ENCODE measurements at places on chromosomes 12 and 14.

DNA sequence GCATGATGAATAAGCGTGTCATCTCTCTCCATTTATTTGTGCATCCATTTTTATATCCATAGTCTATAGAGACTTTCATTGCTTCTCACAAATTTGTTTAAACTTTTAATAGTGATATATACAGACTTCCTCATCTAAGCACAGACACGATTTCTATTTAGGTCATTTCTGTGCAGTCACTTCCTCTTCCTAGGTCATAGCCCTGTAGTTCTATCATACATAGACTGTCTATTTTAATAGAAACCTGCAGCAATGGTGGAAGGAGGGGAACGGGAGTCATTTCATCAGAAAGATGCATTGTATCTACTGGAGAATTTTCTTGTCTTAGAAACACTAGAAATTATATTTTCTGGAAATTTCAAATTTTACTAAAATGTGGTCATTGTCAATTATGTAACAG is 133.4 kb upstream of the FGD4 start:
- DNase-seq, result no peak
- H3K36me3 ChIP-seq, result no peaks in the 10 kb centered on the region
- H3K4me1 ChIP-seq, result no peaks in the 10 kb centered on the region
- no peak overlapping the region for H3K4me3 ChIP-seq
- no peaks in the 10 kb centered on the region for H3K27me3 ChIP-seq
- no peak overlapping the region for H3K27ac ChIP-seq

GRCh38 chr14:34069854-34070582 is 119.1 kb upstream of the EGLN3 start:
- no peaks in the 10 kb centered on the region for H3K27me3 ChIP-seq
- no peaks in the 10 kb centered on the region for H3K36me3 ChIP-seq
- no peaks in the 10 kb centered on the region for H3K4me1 ChIP-seq
- H3K4me3 ChIP-seq, result no peak overlapping the region
- no peak for DNase-seq

DNA sequence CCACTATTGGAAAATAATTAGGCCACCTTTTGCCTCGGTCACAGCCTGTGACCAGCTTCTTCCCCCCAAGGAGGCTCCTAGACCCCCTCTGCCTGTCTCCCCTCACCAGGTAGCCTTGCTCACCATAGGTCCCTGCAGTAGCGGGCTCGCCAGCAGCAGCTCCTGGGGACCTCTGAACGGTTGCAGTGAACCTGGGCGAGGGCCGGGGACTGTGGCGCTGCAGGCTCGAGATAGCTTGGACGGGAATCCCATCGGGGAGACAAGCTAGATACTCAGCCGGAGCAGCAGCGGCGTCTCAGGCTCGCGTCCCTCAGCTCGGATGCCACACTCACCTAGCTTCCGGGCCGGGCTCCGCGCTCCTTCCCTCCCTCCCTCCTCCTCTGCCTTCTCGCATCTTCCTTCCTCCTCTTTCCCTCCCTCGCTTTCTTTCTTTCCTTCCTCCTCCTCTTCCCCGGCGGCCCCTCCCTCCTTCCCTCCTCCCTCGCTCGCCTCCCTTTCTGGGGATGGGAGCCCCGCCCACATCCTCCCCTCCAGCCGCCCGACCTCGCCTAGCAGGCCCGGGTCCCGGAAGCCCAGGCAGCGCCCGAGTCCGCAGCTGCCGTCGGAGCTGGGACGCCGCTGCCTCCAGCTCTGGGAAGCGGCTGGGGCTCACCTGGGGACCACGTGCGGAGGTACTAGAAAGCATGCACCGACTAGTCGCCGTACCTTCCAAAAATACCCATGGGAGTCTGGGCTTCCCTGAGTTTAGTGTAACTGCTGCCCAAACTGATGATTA is at the start of gene BMP4:
BMP4 (minus strand) TSS at position 399 of the 775 bp plus-strand sequence. CDS start 4,603 bp downstream, outside the sequence.
- no peak within 1 kb of the TSS for H3K4me3 ChIP-seq
- no peaks in the 10 kb centered on the region for H3K36me3 ChIP-seq
- H3K27me3 ChIP-seq, result peaks cover 4% of the 10 kb centered on the region
- DNase-seq, result peak; percentile 12
- peaks cover 33% of the 10 kb centered on the region for H3K4me1 ChIP-seq
- no peak within 1 kb of the TSS for H3K27ac ChIP-seq

- DNase-seq, result no peak
- H3K36me3 ChIP-seq, result peaks cover 10% of the 10 kb centered on the region
- H3K4me3 ChIP-seq, result no peak overlapping the region
- no peak overlapping the region for H3K27ac ChIP-seq
- no peaks in the 10 kb centered on the region for H3K27me3 ChIP-seq
These were observed 2.0 kb upstream of the SLC2A3 start for GRCh38 chr12:7937833-7938506.

GRCh38 chr12:116876151-116876869 is 4.9 kb downstream of the HRK start:
- no peaks in the 10 kb centered on the region for H3K36me3 ChIP-seq
- no peaks in the 10 kb centered on the region for H3K27me3 ChIP-seq
- H3K4me3 ChIP-seq, result no peak overlapping the region
- H3K27ac ChIP-seq, result no peak overlapping the region
- no peak for DNase-seq
- peaks cover 20% of the 10 kb centered on the region for H3K4me1 ChIP-seq

- no peaks in the 10 kb centered on the region for H3K4me1 ChIP-seq
- H3K27me3 ChIP-seq, result no peaks in the 10 kb centered on the region
- H3K27ac ChIP-seq, result no peak overlapping the region
- H3K36me3 ChIP-seq, result no peaks in the 10 kb centered on the region
These were observed 610.0 kb upstream of the LMO3 start for GRCh38 chr12:17215759-17216570.

DNA sequence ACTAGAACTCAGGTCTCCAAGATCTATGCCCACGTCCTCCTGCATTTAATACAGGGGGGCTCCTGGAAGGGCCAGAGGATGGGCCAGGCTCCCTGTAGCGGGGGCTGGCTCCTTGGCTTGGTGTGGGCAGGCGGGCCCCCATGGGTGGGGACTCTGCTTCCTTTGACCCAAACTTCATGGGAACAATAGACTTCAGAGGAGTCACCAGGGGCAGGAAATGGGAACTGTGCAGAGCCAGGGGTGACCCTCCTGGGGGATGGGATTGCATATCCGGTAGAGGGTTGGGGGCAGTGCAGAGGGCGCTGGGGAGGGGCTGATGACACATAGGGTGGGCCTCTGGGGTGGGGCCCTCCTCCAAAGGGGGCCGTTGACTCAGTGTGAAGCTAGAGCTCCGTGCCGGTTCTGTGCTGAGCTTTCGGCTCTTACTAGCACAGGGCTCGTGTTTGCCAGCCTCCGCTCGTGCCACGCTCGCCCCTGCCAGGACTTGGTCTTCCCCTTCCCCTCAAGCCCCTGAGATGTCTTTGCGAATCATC is 4.6 kb downstream of the TEAD4 start:
- H3K4me3 ChIP-seq, result no peak overlapping the region
- peaks cover 3% of the 10 kb centered on the region for H3K4me1 ChIP-seq
- H3K27ac ChIP-seq, result no peak overlapping the region
- peaks cover 9% of the 10 kb centered on the region for H3K27me3 ChIP-seq
